A172 (cell line): ENCODE measurements at places on chromosomes 11 and 22. TPM values are rescaled to one million over a fixed set of nuclear protein-coding genes. Genes with fewer than 3 reads are reported as not detected.

DNA sequence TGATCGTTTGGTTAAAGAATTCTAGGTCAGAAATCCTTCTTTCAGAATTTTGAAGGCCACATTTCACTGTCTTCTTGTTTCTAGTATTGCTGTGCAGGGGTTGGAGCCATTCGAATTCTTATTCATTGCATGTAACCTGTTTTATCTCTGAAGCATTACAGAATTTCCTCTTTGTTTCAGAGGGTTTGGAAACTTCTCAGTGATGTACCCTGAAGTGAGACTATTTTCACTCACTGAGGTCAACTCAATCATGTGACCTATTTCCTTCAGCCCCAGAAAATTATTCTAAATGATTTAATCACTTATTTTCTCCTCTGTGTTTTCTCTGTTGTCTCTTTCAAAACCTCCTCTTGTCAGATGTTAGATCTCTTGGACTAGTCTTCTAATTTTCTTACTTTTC is 147.8 kb downstream of the ENTHD1 start:
- no peak for DNase-seq

DNA sequence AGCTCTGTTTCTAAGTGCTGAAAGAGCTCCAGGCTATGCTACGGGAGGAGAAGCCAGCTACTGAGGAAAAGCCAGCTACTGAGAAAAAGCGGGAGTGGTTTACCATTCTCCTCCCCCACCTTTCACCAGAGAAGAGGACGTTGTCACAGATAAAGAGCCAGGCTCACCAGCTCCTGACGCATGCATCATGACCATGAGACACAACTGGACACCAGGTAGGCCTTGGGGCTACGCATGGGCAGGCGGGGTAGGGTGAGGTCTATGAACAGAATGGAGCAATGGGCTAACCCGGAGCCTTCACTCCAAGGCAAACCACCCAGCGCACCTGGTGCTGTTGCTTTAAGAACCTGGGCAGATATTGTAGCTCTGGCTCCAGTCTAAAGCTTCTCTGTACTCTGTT is 1.1 kb downstream of the IL18BP start:
- DNase-seq: no peak

DNA sequence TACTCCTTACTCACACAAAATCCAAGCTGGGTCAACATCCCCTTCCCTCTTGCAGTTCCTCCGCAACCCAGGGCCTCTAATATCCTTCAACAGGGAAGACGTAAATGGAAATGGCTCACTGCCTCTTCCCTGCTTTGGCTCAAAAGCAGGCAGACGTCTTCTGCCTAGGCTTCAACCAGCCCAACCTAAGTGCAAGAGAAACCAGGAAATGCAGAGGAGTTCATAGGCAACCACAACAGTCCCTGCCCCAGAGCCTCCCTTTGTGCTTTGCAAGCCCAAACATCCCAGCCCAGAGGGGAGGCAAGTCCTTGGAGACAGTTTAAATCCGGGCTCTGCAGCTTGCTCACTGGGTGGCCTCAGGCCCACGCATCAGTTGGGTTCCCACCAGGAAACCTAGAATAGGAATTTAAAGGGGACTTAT is 33.3 kb downstream of the CD6 start:
- no peak for DNase-seq

GRCh38 chr11:44260081-44260480 is 49.9 kb downstream of the ALX4 start:
- DNase-seq: no peak

GRCh38 chr11:69475866-69476471 is 5.5 kb upstream of the LINC01488 start:
- no peak for DNase-seq

- no peak for DNase-seq
Observed at GRCh38 chr11:72950685-72951084, 136.5 kb downstream of the ATG16L2 start.

- peak; percentile 45 for DNase-seq
Observed at GRCh38 chr11:86869966-86870570, 69.7 kb downstream of the PRSS23 start.

DNA sequence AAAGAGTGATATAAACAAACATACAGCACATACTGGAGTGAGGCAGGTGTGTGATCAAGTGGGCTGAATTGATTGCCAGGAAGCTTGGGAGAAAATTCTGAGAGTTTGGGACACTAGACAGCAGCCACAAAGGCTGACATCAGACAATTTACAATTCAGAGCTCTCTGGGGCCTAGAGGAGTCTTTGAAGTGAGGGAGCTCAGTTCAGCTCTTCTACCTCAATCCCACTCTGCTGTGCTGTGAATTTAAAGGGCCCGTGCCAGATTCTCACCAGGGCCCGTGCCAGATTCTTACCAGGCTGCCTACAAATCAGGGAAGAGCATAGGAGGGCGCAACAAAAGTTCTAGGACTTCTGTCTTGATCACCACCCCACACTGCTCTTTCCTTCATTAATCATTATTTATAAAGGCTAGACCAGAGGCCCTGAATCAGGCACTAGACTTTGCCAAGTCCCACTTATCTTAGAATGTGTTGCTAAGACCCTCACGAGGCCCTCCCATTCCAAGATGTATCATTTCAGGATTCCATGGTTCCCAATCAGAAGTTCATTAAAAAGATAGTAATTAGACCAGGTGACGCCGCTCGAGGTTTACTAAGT is 112.4 kb downstream of the KIRREL3 start:
- DNase-seq: no peak

- no peak for DNase-seq
Observed at GRCh38 chr22:40723396-40723933, 44.2 kb downstream of the MCHR1 start.

DNA sequence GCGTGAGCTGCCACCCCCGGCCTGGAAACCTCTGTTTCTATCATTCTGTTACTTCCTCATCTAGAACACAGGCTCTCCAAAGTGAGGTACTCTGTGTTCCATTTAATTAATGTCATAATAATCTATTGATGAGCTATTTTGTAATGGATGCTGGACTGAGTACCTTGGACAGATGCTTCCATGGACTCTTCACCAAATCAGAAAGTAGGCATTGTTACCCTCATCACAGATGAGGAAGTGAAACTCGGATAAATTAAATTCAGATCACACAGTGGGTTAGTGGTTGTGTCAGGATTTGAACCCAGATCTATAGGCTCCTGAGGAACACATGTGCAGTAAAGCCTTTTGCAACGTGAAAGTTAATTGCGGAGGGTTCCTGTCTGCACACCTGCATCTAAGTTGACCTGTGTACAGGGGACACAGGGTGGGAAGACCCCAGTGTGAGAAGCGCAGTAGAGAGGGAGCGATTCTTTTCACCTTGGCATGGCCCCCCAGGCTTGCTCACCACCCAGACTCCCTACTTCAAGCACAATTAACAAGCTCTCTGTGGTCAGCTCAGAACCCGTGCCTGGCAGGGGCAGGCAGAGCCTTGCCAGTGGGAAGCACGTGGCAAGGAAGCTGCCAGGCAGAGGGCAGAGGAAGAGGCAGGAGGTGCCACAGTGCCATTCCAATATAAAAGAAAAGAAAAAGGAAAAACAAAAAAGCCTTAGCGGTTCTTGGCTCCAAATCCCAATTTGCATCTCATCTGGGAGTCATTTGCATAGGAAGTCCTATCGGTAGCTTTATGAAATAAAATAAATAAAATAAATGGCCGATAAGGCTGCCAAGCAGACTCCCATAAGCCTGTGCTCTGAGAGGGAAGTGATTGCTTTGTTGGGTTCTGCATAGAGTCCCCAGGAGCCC is 239.3 kb downstream of the GRIK4 start:
- DNase-seq: no peak

- no peak for DNase-seq
Observed at GRCh38 chr11:133898031-133898769, 52.9 kb upstream of the SPATA19 start.

DNA sequence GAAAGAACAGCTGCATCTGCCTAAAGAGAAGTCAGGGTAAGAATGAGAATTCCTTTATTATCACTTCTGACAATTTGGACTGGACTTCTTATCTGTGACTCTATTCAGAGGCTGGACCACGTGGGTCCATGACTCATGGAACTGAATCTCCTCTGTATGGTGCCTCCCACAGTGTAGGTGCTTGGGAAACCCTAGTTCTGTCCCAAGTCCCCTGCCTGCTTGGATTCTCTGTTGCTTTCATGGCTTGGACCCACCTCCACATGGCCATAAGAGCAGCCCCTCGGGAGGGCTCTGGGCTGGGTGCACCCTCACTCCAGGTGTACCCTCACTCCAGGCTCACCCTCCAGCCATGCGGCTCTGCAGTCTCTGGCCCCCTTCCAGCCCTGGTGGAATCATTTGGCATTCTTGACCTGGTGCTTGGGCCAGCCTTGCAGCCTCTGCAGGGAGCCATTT is 153.4 kb downstream of the CACNA1I start:
- DNase-seq: peak; percentile 69

DNA sequence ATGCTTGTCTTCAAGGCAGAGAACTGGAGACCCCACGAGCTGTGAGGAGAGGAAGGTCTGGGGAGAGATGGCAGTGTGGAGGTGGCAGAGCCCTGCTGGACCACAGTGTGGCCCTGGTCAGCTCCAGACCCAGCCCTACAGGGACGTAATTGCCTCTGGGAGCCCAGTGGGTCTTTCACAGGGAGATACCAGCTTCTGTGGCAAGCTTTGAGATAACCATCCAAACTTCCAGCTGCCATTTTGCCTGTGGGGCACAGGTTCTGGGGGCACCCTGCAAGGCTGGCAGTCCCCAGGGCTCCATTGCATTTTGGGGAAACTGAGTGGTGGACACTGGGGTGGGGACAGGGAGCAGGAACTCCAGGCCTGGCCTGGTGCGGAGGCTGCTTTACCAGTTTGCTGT is 10.2 kb upstream of the MPPED1 start:
- DNase-seq: no peak

DNA sequence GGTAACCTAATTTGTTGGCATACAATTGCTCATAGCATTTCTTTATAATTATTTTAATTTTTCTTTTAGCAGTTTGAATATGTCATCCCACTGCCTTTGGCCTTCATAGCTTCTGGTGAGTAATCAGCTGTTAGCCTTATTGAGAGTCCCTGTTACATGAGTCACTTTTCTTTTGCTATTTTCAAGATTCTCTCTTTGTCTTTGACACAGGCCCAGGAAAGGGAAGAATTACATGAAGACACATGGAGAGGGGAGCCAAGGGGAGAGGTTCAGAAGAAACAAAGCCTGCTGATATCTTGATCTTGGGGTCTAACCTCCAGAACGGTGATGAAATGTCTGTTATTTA is 418.2 kb downstream of the METTL15 start:
- no peak for DNase-seq

Gene KREMEN1
- 2.0 and 2.1 TPM in 2 replicates for total RNA-seq

Gene CSRP3
- not detected in 2 replicates for total RNA-seq

Gene C11orf42
- total RNA-seq: not detected in 2 replicates

Gene ZNF215
- not detected in 2 replicates for total RNA-seq

Gene SSRP1
- 146 and 167 TPM in 2 replicates for total RNA-seq

Gene MAP6
- total RNA-seq: 8.9 and 10.6 TPM in 2 replicates

Gene AIP
- 95.8 and 99.9 TPM in 2 replicates for total RNA-seq

Gene KCNK4
- 0.07 TPM in 1 of 2 replicates, not detected in the other for total RNA-seq

Gene NPTXR
- total RNA-seq: 1.9 and 2.7 TPM in 2 replicates
